ENCODE measurements at places on chromosomes 3 and 15.

- no peaks in the 10 kb centered on the region for H3K27me3 ChIP-seq
- peaks cover 10% of the 10 kb centered on the region for H3K36me3 ChIP-seq
- peak overlapping the region; percentile 82 for H3K4me3 ChIP-seq
- peak; percentile 18 for DNase-seq
- peaks cover 64% of the 10 kb centered on the region for H3K4me1 ChIP-seq
Measured at GRCh38 chr3:107598926-107599771, 76.4 kb downstream of the BBX start.

DNA sequence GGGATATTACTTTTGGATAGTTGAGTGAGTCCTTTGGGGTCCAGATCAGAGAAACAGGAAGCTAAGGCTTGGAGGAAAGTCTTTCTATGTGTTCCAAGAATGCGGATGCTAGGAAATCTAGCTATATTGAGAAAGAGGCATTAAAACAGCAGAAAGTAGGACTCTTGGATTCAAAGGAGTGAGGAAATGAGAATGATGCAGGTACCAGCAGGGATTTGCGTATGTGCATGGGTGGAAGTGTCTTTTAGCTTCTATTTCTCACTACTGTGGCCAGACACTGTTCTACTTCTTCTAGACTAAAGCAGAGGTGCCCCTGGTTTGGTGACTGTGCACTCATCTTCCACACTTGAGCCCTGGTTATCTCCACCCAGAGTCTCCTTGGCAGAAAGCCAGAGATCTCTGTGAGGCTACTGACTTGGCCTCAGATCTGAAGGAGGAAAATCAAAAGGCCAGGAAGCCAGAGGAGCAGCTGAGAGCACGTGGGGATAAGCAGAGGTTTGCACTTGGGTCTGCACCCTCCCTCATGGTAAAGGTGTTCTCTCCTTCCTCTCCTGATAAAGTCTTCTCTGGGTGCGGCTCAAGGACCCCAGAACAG is 44.3 kb downstream of the ATP2B2 start:
- H3K4me3 ChIP-seq = no peak overlapping the region
- peaks cover 22% of the 10 kb centered on the region for H3K4me1 ChIP-seq

DNA sequence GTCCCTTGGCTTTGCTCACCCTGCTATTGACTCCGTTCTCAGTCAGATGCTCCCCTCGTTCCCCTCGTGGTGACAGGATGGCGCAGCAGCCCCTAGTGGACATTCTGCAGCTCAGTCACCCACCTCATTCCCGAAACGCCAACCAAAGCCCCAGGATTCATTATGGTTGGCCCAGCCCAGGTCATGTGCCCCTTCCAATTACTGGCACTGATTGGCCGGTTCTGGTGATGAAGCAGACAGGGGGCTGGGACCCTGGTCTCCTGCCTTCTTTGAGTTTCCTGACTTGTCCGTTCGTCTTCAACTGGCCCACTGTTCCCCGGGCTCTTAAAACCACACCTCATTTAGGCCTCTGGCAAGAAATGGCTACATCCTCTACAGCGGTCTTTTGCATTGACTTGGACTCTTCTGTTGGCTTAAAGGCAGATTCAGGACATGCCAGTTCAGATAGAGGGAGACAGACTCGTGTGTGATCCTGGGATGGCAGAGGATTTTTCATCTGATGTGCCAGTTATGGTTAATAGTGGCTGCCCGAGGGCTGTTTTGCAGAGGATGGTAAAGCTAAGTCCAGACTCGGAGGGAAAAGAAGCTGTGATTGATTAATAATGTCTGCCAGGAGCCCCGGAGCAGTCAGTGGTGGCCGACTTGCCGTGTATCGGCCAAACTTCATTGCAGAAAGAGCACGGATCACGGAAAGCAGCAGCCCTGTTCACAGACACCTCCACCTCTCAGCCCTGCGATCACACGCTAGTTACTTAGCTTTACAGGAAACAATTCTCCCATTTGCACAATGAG is 37.8 kb downstream of the LSM3 start:
- no peaks in the 10 kb centered on the region for H3K27me3 ChIP-seq
- H3K27ac ChIP-seq = no peak overlapping the region
- no peaks in the 10 kb centered on the region for H3K4me1 ChIP-seq
- DNase-seq = no peak
- H3K36me3 ChIP-seq = no peaks in the 10 kb centered on the region

- no peak for DNase-seq
- no peak overlapping the region for H3K4me3 ChIP-seq
- H3K4me1 ChIP-seq = no peaks in the 10 kb centered on the region
- H3K27ac ChIP-seq = no peak overlapping the region
- H3K36me3 ChIP-seq = no peaks in the 10 kb centered on the region
Measured at GRCh38 chr15:84855136-84855535, 29.3 kb upstream of the SLC28A1 start.

DNA sequence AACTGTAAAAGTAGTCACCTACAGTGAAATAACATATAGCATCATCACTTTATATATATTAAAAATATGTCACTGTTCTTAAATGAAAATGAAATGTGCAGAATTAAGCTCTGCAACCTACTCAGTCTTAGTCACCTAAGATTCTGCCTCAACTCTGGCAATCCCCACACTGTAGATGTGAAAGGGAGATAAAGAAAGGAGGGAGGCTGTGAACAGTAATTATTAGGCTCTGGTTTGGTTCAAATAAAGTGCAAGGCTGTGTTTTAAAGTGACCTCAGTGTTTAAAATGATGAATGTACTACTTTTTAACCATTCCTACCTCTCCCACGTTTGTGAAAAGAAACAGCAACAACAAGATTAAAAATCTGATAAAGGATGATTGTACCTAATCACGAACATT is 72.2 kb downstream of the ATP8B4 start:
- H3K4me3 ChIP-seq = no peak overlapping the region
- H3K27me3 ChIP-seq = no peaks in the 10 kb centered on the region
- no peak overlapping the region for H3K27ac ChIP-seq
- no peaks in the 10 kb centered on the region for H3K4me1 ChIP-seq
- no peaks in the 10 kb centered on the region for H3K36me3 ChIP-seq

- no peaks in the 10 kb centered on the region for H3K27me3 ChIP-seq
- no peak for DNase-seq
- H3K36me3 ChIP-seq = no peaks in the 10 kb centered on the region
- H3K27ac ChIP-seq = no peak overlapping the region
Measured at GRCh38 chr15:97234851-97235610, 725.5 kb upstream of the ARRDC4 start.

DNA sequence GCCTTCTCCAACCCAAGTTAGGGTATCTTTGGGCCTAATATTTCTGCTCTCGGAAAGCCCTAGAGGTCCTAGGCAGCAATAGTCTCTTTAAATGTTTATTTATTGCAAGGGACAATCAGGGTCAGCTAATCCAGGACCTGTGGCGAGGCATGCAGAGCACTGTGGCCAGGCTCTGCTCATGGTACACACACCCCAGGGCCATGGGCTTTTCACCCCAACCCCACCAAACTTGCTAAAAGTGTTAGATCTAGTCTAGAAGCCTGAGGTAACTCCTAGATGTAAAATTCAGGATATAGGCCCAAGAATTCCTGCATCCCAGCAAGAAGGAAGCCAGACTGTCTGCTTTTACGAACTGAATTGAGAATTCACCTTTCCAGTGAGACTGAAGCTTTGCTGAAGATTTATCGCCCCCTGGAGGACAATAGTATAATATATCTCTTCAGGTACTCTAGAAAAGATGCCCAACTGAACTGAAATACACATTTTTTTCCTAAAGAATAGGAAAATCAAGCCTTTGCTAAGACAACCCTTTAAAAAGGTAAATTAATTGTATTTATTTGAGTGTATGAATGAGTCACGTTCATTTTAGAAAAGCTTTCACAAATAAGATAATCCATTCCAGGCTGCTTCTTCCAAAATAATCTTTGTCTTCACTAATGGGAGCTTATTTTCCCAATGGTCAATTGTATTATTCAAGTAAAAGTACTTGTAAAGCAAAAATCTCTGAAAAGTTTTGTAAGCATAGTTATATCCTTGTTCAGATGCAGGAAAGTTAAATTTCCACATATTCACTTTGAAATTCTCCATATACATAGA is 89.8 kb downstream of the LRRC3B start:
- H3K27ac ChIP-seq = no peak overlapping the region
- no peaks in the 10 kb centered on the region for H3K27me3 ChIP-seq
- H3K36me3 ChIP-seq = no peaks in the 10 kb centered on the region
- DNase-seq = no peak
- no peak overlapping the region for H3K4me3 ChIP-seq

DNA sequence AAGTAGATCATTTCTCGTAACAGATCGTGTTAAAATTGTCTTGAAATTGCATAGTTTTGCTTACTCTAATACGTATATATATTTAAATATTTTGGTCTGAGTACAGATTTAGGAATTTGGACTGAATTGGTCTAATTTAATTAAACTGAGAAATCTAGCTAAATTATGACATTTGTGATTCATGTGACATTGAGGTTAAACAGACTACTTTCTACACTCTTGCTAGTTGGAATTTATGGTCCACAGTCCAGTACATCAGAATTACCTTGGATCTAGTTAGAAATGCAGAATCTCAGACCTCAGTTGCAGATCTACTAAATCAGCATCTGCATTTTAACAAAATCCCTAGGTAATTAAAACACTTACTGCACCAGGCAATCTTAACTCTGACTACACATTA is 609.7 kb upstream of the GOLIM4 start:
- H3K36me3 ChIP-seq = no peaks in the 10 kb centered on the region
- no peak overlapping the region for H3K27ac ChIP-seq
- no peaks in the 10 kb centered on the region for H3K27me3 ChIP-seq

DNA sequence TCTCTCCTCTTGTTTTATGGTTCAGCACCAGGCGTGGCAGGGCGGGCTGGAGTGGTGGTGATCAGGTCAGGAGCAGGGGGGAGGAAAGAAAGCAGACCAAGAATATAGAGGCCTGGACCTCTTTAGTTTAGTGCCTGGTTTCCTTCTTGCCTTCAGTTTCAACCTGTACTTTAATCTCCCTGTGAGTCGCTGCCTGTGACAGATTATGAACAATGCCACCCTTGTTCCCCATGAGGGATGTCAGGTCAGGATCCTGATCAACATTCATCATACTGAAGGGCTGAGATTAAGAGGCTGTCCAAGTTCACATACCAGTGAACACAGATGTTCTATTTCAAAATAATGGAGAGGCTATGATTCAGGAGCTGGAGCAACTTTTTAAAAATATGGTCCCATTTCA is 11.4 kb downstream of the ENTPD3 start:
- no peak overlapping the region for H3K27ac ChIP-seq
- H3K36me3 ChIP-seq = no peaks in the 10 kb centered on the region
- H3K4me1 ChIP-seq = no peaks in the 10 kb centered on the region
- no peak overlapping the region for H3K4me3 ChIP-seq
- DNase-seq = no peak

GRCh38 chr3:173796890-173797289 is 399.3 kb downstream of the NLGN1 start:
- no peaks in the 10 kb centered on the region for H3K4me1 ChIP-seq
- H3K36me3 ChIP-seq = no peaks in the 10 kb centered on the region
- no peaks in the 10 kb centered on the region for H3K27me3 ChIP-seq

Data from activated B cell treated with CpG ODN at 0.5 μM for 24 hours (primary cell).